ENCODE measurements at places on chromosomes 13 and 19.

GRCh38 chr19:8569066-8569771 is 8.0 kb downstream of the MYO1F start:
- DNase-seq = peak; percentile 44

GRCh38 chr19:3736106-3736724 is 25.3 kb downstream of the APBA3 start:
- DNase-seq = no peak

- no peak for DNase-seq
These were observed 147.5 kb downstream of the DIAPH3 start for GRCh38 chr13:60016229-60016628.

GRCh38 chr13:108948251-108948671 is 318.9 kb downstream of the MYO16 start:
- no peak for DNase-seq

DNA sequence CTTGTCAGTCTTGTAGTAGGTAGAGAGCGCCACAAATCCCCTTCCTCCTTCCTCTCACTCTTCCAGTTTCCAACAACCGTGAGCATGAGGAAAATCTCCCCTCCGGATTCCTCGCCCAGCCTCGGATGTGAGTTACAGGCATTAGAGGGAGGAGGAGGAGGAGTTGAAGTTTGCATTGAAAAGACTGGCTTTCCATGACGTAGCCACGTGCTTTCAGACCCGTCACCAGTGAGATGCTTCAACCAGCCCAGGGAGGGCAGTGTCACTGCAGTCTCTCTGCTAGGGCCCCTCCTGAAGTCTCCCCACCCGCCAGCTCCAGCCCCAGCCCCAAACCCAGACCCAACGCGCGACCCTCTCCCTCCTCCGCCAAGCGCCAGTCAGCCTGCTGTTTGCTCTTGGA is 442 bp upstream of the FGF14 start:
- DNase-seq = peak; percentile 53

DNA sequence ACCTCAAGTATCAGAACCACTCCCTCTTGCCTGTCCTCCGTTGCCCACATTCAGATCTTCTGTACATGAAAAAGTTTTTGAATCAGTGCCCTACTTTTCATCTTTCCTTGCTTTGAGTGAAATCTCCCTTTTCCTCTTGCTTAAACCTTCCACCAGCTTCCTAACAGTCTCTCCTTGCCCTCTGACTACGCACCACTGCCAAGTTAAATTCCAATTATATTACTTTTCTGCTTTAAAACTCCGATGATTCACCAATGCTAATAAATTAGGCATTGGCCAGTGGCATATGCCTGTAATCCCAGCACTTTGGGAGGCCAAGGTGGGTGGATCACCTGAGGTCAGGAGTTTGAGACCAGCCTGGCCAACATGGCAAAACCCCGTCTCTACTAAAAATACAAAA is 30.7 kb upstream of the RFXAP start:
- DNase-seq = no peak

DNA sequence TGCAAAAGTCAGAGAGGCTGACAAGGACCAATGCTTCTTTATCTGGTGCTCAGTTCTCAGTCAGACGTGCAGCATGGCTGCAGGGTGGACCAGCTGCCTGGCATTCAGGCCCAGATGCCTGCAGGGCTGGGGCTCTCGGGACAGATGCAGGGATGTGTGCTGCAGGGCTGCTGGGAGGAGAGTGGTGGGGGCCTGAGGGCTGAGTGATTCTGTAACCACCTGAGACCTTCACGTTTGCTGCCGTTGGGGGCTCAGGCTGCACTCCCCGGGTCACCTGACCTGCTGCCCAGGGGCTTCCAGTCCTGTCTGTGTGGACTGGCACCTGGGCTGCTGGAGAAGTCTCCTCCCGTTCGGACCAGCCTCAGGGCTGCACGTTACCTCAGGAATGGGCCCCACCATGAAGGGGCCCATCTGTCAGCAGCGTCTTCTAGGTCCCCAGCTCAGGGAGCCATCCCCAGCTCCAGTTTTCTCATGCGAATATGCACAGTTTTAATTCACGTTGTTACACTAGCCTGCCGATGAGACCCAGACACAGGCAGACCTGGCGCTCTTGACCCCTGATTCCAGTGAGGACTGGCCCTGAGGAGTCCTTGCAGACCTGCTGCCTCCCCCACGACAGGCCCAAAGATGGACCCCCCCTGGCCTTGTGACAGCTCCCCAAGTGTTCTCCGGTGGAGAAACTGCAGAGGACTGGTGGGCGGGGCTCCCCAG is 16.9 kb downstream of the KCTD15 start:
- no peak for DNase-seq

DNA sequence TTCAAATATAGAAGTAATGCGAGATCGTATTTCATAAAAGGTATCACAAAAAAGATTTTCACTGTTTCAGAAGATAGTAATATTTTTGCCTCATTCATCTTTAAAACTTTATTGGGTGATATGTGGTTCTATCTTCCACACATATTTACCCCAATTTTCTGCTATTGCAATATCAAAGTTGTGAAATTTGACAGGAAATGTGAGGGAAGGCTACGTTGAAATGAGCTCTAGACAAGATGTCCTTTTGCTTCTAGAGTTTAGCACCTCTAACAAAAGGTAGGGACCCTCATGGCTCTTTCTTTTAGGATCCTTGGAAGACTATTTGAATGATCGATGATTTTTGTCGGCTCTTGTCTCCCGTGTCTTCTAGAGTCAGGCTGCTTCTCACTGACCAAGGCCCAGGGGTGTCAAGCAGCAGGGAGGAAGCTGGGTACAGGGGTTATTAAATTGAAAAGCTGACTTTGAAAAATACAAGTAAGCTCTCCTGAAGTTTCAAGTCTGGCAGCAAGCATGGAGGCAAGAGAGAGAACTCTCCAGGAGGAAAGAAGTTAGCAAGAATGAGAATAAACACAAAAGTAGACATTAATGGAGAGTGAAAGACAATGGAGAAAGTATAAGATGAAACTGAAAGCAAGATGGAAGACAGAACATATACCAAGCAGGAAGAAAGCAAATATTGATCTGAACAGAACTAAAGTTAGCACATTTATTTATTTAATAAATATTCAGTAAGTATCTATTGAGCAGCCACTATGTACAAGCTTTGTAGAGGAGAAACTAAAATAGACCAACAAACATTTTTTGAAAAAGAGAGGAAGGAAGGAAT is 73.4 kb downstream of the RUBCNL start:
- no peak for DNase-seq

DNA sequence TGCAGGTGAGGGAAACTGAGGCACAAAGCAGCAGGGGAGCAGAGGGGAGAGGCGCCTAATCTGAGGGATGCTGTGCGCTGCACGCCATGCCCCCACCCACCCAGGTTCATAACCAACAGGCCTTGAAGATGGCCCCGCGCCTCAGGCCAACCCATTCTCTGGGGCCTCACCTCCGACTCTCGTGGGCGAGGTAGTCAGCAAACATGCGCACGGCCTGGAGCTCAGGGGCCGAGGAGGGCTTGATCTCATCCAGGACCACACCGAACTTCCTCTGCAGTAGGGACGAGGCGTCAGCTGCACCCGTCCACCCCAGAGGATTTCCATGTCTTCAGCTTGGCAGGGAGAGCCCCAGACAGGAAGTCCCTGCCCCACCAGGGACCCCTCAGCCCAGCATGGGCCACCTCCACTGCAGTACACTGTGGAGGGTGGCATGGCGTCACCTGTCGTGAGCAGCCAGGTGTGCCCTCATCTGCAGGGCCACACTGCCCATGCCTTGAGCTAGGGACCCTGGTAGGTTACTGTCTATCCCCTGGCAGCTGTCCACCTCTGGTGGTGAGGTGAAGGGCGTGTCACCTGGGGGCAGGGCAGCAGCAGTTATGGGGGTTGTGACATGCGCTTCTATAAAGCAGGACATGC is 8.3 kb downstream of the COPE start:
- no peak for DNase-seq

GRCh38 chr13:94217370-94217769 is 262.1 kb downstream of the DCT start:
- no peak for DNase-seq

- DNase-seq = no peak
These were observed 2.6 kb upstream of the CLC start for GRCh38 chr19:39740395-39740794.

DNA sequence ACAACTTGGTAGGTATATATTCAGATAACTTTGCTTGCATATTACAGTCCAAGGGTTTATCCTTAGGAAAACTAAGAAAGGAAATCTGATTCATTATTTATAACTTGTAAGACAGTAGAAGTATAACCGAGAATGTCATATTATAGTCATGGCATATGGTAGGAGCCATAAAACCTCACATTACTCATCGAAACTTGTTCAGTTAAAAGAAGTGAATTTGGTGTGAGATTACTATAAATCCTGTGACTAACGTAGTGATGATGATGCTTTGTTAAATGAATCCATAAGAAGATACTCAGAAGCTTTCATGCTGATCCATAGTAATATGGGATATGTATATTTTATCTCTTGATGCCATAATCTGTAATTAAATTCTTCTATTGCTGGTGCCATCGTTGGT is 57.3 kb downstream of the MTUS2 start:
- no peak for DNase-seq

GRCh38 chr13:113732176-113732960 is 26.7 kb upstream of the TMEM255B start:
- no peak for DNase-seq

DNA sequence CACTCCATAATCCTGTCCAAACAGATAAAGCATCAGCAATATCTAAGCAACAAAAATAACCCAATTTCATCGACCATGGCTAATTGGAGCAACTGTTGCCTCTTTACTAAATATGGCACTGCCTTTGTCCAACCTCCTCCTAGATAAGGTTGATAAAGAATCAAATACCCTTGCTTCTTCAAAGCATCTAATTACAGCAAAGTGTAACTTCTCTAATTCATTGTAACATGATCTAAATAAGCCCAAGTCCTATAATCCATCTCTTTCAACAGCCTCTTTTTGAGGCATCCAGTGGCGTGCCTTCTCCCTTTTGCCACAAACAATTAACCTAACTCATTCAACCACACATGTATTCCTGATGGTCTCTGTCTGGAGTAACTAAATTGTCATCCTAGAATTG is 81.7 kb upstream of the KLHL1 start:
- no peak for DNase-seq

GRCh38 chr19:38387550-38388348 is at the start of gene GGN:
Gene GGN, minus strand, starts transcription at chr19:38388034. Its CDS starts 773 bp downstream, at chr19:38387261.
- peak; percentile 75 for DNase-seq

GRCh38 chr19:35085947-35086346 is 29.7 kb upstream of the FXYD3 start:
- DNase-seq = no peak

GRCh38 chr13:20231839-20232555 is at the start of gene GJB6:
Gene GJB6, minus strand, starts transcription at chr13:20232319. Its CDS starts 8,839 bp downstream, at chr13:20223480.
- DNase-seq = no peak

DNA sequence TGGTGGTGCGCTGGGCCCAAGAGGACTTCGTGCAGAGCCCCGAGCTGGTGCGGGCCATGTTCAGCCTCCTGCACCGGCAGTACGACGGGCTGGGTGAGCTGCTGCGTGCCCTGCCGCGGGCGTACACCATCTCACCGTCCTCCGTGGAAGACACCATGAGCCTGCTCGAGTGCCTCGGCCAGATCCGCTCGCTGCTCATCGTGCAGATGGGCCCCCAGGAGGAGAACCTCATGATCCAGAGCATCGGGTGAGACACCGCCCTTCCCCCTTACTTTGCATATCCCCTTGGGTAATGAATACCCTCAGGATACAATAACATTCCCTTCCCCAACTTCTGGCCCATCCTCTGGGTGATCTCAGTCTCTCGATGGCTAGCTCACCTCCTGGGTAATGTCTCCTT is 60.9 kb downstream of the RYR1 start:
- DNase-seq = no peak

GRCh38 chr13:112481458-112481857 is 105.3 kb downstream of the SPACA7 start:
- DNase-seq = no peak

DNA sequence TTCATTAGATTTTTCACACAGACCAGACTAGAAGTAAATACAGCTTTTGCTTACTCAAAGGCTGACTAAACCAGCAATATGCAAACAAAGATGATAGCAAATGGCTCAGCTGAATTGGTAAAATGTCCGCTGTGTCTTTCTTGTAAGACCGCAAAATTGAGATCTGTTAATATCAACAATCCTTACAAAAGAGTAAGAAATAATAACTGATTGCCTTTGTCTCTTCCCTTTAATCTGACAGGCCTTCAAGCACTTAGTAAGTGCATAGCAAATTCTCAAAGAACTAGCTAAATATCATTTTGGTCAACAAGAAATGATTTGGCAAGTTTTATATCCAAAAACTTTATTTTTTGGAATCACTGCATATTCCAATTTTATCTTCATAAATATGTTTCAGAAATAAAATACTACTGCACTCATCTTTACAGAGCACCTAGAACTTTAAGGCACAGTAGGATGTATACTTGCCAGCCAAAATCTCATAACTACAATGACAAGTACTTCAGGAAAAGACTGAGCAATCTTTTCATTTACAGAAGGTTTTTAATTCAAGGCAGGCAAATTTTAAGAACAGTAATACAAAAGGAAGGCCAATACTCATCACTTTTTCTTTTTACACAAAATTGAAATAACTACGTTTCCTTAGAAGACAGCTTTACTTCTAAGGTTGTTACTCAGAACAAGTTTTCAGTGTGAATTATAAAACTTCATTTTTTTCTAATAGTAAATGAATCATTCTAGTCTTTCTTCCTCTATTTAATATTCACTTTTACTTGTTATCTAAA is 1.1 kb downstream of the ELF1 start:
- DNase-seq = no peak

DNA sequence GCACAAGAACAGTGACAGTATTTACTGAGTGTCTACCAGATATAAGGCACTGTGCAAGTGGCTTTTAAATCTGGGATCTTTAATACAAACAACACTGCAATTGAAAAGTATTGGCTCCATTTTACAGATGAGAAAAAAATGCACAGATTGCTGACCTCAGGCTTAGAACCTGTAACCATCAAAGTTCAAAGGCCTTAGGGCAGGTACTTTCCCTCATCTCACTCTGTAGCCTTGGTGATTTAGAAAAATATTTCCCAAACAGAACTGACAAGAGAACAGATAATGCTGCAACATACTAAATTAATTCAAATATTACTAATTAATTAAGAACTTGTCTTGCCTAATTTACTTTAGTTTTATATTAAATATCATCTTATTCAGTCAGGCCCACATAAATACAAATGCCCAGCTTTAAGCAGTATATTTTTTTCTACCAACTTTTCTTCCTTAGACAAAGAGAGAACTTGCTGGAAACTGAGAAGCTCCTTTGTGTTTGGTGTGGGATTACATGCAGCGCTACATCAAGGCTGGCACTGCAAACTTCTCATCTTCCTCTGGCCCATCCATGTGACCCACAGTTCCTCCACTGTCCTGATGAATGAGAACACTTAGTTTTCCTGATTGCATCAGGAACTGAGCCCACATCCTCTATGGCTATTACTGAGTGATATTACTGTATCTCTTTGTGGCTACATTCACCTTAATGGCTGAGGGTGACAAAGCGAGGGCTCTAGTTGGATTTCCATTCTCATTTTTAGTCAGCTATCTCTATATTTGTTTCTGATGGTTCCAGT is 302.1 kb downstream of the ENOX1 start:
- no peak for DNase-seq

DNA sequence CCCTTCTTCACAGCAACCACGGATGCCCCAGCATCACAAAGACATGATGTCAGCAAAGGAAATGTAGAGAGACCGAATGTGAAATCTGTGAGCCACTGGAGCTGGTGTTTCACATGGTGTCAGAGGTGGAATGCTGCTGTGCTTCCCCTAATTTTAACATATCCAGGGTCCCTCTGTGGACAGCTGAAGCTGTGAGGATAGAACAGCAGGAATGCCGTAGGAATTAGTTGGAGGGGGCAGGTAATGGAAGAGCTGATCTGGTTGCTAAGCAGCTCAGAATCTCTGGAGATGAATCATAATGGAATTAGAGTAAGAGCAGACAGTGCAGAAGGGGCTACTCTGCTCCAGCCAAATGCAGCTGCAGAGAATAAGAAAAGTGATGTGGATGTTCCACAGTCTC is 68.9 kb upstream of the ZNF835 start:
- DNase-seq = no peak

All from heart left ventricle (tissue), 16 donors.